NCI-H1417 (cell line): ENCODE measurements at places on chromosomes 5 and 9.

DNA sequence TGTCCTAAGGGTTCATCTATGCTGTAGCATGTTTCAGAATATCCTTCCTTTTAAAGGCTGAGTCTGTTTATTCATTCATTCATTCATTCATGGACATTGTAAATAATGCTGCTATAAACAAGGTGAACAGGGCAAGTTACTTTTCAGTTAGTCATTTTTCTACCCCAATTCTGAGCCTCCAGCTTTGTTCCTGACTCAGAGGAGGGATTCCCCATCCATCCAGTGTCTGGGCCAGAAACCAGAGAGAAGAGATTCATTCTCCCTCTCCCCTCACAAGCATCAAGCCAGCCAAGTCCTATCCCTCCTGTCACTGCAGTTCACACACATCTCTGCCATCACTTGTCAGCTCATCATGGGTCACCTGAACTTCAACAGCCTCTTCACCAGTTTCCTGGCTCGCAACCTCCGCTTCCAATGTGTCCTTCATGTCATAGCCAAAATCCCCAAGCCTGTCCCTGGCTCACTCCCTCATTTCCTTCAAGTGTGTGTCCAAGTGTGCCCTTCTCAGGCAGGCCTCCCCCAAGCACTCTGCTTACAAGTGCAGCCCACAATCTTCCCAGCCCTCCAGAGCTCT is 203.0 kb downstream of the TTLL11 start:
- no peak for DNase-seq

- DNase-seq = no peak
These were observed 31.9 kb downstream of the CCDC125 start for GRCh38 chr5:69300537-69301203.

- DNase-seq = no peak
These were observed 34.8 kb downstream of the FGD3 start for GRCh38 chr9:92982130-92982529.

- no peak for DNase-seq
These were observed 126.3 kb upstream of the FOXD4L5 start for GRCh38 chr9:65411336-65411735.

GRCh38 chr9:103899866-103900265 is 194.2 kb upstream of the SMC2 start:
- no peak for DNase-seq

DNA sequence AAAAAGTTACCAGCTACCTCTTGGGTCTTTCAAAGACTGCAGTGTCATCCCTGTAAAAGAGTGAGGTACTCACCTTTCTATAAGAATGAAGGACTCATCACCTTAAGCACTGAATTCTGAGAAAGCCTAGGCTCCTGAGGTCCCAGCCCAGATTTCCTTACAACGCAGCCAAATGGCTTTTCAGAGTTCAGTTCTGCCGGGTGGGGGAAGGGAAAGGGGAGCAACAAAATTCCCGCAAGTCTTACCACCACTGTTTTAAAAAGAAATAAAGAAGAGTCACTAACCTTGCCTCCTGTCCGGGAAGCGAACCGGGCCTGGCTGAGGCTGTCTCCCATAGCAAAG is 373 bp downstream of the ADAMTS12 start:
- DNase-seq = no peak

GRCh38 chr5:56981548-56982315 is 29.8 kb upstream of the MIER3 start:
- no peak for DNase-seq

DNA sequence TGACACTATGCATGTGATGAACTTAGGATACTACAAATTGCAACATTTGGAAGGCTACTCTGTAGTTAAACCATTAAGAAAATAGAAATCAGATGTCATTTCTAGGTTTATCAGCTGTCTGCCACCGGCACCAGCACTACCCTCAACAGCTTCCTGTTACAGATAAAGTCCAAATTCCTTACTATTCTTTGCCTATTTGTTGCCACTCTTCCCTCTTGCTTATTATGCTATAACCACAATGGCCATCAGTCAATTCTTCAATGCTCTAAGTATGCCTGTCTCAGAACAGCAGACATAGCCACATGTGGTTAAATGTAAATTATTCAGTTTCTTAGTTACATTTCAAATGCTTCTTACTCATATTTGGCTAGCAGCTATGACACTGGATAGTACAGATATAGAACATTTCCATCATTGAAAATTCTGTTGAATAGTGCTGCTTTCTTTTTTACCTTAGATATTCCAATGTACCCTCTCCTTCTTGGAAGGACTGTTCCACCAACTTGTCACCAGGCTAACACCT is 21.0 kb downstream of the DHX29 start:
- DNase-seq = no peak

DNA sequence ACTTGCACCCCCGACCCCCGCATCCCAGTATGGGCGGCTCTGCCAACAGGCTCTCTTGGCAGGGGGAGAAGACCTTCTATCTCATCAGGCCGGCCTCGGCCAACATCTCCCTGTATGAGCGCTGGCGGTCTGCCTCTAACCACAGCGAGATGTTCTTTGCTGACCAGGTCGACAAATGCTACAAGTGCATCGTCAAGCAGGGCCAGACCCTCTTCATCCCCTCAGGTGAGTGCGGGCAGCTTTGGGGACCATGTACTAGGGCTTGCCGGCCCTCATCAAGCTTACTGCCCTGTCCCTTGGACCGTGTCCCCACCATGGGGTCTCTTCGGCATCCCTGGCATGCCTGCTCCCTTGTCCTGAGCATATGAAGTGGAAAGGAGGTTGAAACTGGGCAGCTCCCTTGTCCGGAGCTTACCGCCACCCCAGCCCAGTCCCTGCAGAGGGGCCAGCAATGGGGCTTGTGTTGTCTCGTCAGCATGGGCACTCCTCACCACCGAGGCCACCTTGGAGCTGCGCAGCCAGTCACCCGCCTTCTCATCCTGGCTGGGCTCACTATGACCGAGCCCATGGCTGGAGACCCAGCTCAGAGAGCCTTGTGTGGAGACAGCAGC is 78.1 kb downstream of the PHF2 start:
- no peak for DNase-seq

DNA sequence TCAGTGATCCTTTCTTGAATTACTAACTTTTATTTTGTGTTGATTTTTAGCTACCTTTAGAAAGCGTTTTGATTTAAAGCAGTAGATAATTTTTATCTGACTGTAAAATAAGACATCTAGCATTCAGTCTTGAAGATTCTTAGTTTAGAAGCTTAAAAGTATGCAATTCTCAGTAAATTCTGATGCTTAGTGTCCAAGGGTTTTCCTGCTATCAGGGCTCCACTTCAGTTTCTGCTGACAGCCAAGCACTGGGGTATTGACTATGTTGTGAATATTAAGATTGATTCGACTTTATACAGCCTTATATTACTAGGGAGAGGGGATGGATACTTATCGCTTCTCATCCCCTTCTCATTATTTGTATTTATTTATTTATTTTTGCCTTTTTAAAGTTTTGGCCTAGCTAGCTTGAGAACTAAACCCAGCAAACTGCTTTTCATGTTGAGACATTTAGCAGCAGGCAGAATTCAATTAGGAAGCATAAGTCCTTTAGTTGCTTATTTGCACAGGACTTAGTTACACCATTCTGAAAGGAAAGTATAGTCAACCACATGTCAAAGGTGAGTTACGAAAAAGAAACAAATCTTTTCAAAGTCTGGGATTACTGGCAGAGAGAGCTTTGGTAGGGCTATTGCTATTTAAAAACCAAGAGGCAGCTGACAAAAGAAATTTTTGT is 2.9 kb downstream of the PBX3 start:
- DNase-seq = peak; percentile 71
